Aorta (tissue), 5 donors: ENCODE measurements at places on chromosomes 4 and X. TPM values are rescaled to one million over a fixed set of nuclear protein-coding genes. Genes with fewer than 3 reads are reported as not detected.

HTN1 gene
- total RNA-seq, result not detected

OTUD4 gene
- 36.9 TPM for total RNA-seq

- H3K36me3 ChIP-seq, result no peaks in the 10 kb centered on the region
- no peak for DNase-seq
- H3K4me1 ChIP-seq, result no peaks in the 10 kb centered on the region
- H3K27me3 ChIP-seq, result no peaks in the 10 kb centered on the region
Measured at GRCh38 chr4:129994715-129995114, 898.8 kb downstream of the C4orf33 start.

DNA sequence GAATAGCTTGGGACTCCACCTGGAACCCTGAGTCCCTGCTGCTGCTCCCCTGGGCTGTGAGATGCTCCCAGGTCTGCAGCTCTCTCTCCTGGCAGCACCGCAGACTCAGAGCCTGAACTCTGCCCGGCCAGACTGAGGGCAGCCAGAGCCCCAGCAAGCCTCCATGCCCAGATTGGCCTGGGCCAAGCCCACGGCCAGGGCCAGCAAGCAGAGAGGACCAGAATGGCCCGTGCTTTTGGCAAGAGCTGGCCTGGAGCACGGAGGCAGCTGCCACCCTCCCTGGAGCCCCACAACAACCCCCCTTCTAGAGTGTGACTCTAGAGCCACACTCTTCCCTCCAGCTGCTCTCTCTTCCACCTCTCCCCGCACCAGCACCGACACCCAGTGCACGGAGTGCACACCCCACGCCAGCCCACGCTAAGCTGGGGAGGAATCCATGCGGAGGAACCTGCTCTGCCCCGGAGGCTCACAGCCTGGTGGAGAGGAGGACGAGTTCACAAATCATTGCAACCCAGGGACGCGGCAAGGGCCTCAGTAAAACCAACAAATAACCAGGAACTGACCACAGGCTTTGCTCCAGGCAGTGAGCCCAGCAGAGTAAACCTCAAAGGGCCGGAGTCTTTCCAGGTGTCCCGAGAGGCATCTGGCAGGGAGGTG is 110.3 kb downstream of the HMX1 start:
- no peaks in the 10 kb centered on the region for H3K27me3 ChIP-seq
- peak; percentile 59 for DNase-seq
- no peaks in the 10 kb centered on the region for H3K36me3 ChIP-seq
- H3K4me1 ChIP-seq, result no peaks in the 10 kb centered on the region

- no peaks in the 10 kb centered on the region for H3K27me3 ChIP-seq
- no peaks in the 10 kb centered on the region for H3K36me3 ChIP-seq
- no peak for DNase-seq
- no peaks in the 10 kb centered on the region for H3K4me1 ChIP-seq
- H3K27ac ChIP-seq, result no peak overlapping the region
Measured at GRCh38 chrX:70001269-70001668, 48.5 kb downstream of the AWAT2 start.
